ENCODE measurements at places on chromosomes 6 and 20.

DNA sequence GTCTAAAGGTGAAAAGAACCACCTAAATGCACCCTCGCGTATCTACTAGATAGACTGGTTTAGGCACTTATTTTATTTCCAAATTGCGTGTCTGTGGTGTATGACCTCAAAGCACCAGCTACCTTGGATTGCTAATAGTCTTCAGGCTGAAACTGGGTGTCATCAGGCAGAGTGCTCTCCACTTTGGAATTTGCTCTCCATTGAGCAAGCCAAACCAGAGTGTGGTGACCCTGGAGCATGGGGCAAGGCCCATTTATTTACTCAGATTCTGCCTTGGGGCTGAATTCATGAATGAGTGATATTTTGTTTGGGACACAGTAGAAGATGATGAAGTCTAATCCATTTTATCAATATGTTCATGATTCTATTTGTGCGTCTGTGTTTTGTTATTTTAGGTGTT lies 812.8 kb upstream of the SLC35B3 start:
- no peak for DNase-seq

DNA sequence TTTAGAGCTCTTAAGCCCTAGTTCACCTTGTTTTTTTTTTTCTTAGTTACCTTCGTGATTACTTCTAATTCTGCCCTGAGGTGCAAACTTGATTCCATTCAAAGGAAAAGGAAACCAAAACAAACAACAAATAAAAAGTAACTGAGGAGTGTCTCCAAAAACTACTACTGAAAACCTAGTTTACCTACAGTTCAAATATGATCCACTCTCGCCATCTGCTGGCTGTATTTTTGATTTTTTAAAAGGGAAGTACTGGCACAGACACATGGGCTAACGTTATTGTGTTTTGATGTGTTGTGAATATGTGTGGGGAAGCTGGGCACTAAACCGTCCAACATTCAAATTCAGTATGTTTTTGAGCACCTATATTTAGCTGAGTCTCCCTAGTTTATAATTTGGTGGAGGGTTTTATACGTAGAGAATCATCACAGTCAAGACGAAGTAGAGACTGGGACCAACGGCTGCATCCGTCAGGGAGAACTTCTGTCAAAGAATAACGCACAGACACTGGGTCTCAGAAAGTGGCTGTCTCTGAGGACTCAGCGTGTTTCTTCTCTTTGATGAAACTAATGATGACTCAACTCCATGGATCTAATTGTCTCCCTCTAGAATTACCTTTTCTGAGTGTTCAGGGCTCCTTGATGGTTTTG lies 373.5 kb upstream of the BTBD3 start:
- DNase-seq, result peak; percentile 72

DNA sequence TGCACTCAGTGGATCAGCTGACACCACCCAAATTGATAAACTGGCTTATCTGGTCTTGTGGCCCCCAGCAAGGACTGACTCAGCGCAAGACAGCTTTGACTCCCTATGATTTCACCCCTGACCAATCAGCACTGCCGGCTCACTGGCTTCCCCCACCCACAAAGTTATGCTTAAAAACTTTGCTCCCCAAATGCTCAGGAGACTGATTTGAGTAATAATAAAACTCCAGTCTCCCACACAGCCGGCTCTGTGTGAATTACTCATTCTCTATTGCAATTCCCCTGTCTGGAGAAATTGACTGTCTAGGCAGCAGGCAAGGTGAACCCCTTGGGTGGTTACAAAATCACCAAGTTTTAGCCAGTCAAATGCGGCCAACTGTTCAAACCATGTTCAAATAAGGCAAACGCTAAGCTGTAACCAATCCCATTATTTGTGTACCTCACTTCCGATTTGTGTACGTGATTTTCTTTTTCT lies 32.5 kb downstream of the SLC22A2 start:
- no peak for DNase-seq

DNA sequence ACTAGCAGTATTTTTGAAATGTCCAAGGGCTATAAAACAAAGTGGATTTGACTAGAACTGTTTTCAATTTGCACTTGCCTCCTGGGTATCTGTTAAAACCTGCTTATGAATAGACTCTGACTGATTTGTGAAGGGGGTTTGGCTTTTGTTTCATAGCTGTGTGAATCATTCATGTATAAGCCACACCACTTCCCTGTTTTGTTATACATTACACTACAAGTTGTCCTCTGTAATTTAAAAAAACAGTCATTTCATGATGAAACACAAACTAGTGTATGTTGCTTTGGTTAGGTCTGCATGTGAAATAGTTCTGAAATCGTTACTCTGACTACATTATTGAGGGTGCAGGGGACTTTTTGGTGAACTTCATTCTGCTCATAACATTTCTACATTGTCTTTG lies 121.7 kb downstream of the NKAIN2 start:
- peak; percentile 25 for DNase-seq

DNA sequence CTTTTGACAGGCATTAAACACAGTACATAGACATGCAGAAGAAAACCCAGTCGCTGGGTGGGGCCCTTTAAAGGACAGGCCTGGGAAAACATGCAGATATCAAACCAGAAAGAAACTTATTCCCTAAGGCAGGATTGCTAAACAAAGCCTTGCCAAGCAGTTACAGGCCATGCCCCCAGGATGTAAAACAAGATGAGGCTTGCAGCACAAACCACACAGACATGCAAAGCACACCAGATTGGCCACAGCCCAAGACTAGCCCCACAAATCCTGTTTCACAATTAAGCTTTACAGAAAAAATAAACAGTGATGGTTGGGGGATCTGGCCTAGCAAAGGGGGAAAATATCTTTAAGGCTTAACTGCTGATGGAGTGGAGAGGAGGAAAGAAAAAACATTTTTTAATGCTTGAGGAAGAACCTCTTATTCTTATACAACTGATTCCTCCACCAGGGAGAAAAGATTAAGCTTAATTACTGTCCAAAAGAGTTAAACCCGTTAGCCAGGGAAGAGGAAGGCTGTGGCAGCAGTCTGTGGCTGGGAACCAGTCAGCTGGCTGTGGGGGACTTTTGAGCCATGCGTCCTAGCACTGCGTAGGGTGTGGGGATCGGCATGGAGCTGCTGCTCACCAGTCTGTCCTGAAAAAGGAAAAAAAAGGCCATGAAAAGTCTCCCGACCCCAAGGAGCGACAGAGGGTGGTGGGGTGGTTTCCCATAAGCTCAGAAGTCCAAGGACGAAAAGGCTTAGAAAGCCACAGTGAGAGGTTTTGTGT lies 28.4 kb downstream of the COL19A1 start:
- DNase-seq, result no peak

DNA sequence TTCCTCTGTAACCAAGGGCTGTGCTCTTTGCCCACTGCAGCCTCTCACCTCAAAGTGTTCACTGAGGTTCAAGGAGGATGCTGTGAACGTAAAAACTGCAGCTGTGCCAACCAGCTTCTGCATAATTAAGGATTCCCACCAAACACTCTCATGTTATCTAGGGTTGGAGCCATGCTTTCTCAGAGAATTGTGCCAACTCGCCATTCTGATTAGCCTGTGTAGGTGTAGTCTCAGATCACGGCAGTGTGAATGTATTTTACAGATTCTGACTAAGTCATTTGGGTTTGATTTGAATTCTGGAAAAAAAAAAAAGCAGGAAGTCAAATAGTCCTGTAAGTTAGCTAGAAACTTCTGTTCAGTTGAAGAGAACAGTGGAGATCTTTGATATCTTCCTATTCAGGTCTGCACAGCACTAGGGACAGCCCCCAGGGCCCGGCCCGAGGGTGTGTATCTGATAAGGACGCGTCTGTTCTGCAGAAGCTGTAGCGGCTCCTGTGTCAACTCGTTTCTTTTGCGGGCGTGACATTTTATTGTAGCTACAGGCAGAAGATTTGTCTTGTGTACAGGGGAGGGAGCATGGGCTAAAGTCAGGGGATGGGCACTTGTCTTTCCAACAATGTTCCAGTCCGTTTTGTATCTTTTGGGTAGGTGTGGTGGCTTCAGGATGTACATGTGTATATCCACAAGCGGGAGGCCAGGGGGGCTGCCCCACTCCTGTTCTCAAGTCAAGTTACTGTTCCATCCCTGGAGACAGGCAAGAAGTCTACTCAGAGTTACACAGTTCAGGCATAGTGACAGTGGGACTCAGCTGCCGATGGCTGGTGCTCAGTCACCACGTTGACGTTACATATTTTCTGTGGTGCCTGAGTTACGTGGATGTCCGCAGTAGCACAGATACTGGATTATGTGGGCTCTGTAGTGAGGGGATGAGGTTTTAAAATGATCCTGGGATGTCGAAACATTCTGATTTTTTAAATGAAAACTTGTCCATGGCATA lies 12.4 kb downstream of the IRF4 start:
- no peak for DNase-seq

DNA sequence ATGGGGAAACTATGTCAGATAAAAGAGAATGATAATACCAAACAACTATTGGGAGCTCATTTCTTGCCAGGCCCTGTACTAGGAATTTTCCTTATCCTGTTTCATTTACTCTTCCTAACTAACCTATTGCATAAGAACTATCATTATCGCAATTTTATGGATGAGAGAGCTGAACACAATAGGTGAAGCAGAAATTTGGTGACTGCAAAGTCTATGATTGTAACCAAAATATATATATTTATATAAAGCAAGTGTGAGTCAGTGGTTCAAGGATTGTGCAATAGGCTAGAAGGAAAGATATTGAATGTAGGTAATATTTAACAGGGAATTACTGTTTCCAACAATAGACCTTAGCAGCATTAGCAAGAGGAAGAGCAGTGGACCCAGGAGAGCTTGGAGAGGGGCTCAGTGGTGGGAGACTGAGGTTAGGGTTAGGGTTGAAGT lies 181.1 kb upstream of the TENT5A start:
- no peak for DNase-seq

DNA sequence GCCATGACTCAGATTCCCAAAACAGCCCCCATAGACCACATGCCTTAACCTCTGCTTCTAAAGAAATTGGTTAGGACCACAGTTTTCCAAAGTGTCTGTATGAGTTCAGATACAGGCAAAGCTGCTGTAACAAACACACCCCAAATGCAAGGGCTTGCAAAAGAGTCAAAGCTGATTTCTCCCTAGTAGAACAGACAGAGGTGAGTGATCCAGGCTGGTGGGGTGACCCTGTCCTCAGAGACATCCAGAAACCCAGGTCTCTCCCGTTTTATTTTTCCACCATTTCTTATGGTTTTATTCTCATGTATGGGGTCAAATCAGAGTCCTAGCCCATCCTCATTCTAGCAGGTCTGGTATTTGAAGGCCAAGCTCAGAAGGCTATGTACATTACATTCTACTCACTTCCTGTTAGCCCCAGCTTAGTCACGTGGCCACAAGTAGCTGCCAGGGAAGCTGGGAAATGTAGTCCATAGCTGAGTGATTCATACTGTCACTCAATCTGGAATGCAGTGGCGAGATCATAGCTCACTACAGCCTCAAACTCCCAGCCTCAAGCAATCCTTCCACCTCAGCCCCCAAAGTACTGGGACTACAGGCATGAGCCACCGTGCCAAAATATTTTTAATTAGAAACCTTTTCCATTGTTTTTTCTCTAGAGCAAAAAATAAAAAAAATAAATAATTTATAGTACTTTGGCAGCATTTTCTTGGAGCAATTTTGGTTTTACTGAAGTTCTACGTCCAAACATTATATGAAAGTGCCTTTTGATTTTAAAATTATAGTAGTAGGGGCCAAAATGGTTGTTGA lies 175.2 kb downstream of the ZMYND8 start:
- no peak for DNase-seq

DNA sequence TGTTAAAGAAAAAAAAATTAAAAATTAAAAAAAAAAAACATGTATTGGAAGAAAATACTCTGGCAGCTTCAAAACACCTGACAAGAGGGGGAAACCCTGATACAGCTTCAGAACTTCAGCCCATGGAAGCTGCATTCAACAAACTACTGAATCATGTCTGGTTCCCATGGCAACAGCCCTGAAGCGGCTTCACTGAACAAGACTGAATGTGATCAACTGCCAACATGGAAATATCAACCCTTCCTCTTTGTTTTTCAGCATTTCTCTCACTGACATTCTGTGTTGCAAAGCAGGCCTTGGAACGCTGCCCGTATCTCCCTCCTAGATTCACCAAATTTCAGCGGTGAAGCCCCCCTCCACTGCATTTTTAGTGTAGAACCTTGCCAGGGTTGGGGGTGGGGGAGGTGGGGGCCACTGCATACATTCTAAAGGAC lies 91.3 kb upstream of the SHLD1 start:
- DNase-seq, result peak; percentile 3

GRCh38 chr6:146997062-146997461 lies 207.2 kb upstream of the STXBP5 start:
- no peak for DNase-seq

DNA sequence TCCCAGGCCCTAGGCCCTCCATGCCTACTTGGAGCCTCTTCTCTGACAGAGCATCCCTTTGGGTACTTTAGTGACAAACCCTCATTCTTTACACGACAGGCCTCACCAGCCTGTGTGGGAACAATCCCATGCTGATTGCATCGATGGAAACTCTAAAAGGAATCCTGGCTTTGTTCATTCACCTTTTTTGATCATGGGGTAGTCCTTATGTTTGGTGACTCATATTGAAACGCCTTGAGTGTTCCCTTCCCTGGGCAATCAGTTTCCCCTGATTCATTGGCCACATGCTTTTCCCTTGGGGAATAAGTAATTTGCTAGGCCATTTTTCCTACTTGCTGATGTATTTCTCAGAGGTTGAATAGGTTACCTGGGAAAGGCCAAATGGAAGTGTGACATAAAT lies 14.7 kb upstream of the TNFAIP3 start:
- DNase-seq, result no peak

DNA sequence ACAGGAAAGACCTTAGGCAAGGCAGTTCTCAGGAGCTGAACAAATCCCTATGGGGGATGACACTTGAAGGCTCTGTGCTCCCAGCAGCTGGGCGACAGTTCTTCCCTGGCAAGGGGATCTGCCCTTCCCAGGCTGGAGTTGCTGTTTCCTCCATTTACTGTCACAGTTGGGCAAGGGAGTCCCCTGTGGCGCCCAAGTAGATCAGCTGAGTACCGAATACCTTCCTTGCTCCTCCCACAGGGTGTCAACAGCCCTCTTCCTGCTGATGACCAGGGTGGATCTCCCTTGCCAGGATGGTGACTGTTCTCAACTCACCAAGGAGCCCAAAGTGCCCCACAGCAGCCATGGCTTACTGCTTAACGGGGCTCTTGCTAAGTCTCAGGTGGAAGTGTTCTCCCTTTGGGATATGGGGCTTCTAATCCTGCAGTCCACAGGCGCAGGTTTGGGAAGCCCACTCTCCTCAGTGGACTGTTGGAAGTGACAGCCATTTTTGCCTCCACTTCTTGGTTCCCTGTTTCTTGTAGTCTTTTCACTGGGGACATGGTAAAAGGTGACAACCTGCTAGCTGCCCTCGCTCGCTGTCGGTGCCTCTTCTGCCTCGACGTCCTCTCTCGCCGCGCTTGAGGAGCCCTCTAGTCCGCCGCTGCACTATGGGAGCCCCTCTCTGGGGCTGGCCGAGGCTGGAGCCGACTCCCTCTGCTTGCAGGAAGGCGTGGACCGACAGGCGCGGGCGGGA lies 5.7 kb upstream of the PSMG4 start:
- DNase-seq, result no peak

- DNase-seq, result peak; percentile 87
Measured at GRCh38 chr6:125953502-125953875, 3.1 kb upstream of the HINT3 start.

DNA sequence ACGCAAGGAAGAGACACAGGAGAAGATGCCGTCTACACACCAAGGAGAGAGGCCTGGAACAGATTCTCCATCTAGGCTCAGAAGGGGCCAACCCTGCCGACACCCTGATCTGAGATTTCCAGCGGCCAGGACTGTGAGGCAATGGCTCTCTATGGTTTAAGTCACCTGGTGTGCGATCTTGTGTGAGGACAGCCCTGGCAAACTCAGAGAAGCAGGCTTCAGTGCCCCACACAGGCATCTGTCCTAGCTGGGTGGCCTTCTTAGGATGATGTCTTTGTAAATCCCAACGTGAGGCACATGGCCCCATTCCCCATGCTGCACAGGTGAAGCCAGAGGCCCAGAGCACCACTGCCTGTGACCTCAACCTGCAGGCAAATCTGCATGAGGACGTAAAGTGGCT lies 87.6 kb upstream of the FRMD1 start:
- DNase-seq, result no peak

Data from NCI-H2081 (cell line).